ENCODE measurements at places on chromosomes 5 and 9.

- peak; percentile 52 for DNase-seq
These were observed 14.3 kb upstream of the MGAT1 start for GRCh38 chr5:180816608-180817534.

DNA sequence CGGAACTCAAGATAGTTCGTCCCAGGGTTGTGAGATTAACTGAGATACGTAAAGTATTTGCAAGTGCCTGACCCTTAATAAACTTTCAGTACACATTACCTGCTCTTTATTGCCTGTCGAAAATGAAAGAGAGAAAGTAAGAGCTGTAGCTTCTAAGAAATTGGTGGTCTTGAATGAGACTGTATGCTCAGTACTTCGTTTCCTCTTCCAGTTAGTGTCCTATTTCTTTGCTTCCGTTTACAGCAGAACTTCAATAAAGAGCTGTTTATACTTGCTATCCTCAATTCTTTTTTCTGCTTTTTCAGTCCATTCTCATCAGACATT is 534 bp downstream of the SRFBP1 start:
- no peak for DNase-seq

GRCh38 chr5:149387982-149388381 is 8.9 kb upstream of the IL17B start:
- no peak for DNase-seq

GRCh38 chr9:112218908-112219307 is 43.8 kb upstream of the SUSD1 start:
- DNase-seq, result no peak

- DNase-seq, result no peak
These were observed 6.5 kb downstream of the HIGD2A start for GRCh38 chr5:176394881-176395675.

DNA sequence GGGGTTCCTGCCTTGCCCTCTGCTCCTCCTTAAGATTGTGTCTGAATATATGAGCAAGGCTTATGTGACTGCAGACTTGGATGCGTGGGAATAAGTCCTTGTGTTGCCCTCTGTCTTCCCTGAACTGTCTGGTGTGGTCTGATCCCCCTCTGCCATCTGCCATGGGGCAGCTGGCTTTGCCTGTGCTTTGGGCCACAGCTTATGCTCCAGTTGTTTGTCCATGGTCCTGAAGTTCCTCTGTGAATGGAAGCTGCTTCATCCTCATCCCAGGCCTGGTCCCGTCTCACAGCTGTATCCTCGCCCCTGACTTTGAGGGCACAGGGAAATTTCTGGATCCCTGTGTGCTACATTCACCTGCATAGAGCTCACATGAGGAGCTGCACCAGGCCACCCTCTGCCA is 14.7 kb downstream of the IL31RA start:
- no peak for DNase-seq

GRCh38 chr5:74422030-74422429 is 218.5 kb downstream of the ENC1 start:
- no peak for DNase-seq

DNA sequence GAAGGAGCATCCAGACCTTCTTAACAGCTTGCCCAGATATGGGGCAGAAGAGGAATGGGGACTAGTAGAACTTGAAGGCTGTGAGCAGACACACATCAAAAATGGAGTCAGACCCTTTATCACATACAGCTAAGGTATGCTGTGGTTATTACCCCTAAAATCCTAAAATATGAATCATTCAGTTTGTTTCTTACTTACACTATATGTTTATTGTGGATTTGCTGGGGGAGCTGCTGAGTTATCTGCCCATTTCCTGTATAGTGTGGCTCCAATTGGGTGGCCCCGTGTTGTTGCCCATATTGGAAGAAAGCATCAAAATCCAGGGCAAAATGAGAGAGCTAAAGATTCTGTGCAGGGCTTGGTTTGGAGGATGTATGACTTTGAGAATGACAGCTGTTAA is 56.9 kb downstream of the AP3S1 start:
- no peak for DNase-seq

DNA sequence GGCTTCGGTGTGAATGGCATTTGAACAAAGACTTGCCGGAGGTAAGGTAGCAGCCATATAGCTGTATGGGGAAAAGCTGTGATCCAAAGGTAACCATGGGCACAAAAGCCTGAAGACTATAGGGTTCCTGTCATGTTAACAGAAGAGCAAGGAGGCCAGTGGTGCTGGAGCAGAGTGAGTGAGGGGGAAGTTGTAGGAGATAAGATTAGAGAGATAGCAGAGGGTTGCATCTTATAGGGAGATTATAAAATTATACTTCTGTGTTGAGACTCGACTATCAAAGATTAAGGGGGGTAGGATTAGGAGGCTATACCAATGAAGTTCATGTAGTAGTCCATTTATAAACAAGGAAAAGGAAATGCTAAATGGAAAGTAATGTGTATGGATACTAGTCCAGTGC is 3.3 kb downstream of the NCBP1 start:
- no peak for DNase-seq

DNA sequence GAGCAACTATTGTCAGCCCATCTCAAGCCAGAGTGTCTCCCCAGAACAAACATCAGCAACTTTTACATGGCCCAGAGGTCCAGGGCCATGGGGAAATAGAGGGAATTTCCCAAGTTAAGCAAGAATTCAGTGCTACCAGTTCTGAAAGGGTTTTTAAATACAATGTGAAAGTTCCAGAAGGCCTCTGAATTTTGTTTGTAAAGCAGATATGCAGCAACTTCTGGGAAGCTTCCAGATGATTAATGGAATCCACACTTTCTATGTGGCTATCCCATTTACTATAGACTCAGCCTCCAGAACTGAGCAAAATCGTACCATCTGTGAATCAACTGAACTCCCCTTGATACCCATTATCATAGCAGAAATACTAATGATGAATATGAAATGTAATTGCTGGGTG is 93.8 kb downstream of the FEM1C start:
- DNase-seq, result no peak

DNA sequence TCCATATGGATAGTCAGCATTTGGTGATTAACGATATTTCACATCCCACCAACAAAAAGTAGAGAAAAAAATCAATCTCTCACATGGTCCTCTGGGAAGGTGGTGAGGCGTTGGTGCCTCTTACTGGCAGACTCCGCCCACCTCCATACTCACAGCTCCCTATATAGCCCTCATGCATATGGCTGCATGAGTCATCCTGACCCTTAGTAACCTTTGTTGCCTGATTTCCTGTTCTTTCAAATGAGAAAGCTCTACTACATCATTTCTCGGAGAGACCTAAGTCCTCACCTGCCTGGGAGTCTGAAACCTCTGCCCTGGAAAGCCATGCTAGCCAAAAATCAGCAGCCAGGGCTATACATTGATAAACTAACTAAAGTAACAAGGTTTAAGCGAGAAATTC is 33.3 kb upstream of the ABCA1 start:
- no peak for DNase-seq

- DNase-seq, result no peak
These were observed 28.1 kb downstream of the TERT start for GRCh38 chr5:1266791-1267190.

DNA sequence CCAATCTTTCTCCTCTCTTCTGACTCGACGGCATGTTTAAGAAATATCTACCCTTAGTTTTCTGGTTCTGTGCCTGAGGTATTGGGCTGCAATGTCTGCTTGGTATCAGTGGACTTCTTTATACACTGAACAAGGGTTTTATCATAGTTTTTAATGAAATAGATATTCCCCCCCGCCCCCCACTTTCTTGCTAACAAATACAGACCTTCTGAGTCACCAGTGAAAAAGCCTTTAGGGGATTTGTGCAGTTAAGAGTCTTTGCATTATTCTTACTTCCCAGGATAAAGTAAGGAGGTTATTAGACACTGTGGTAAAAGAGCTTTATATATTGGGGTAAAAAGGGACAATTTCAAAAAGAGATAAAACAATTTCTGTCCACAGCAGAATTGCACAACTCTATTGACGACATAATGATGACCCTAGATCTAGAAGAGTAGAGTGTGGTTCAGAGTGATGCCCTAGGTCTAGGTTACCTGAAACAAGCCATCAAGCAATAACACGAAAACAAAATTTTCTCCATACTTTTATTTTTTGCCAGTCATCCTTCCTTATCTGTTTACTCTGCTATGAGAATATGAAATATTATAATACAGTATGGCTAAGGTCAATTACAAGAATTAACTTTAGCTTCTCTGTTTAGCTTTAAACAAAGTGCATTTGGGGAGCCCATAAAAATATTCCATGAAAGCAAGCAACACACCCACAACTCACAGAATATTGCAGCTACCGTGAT is 110.7 kb downstream of the PLK2 start:
- no peak for DNase-seq

DNA sequence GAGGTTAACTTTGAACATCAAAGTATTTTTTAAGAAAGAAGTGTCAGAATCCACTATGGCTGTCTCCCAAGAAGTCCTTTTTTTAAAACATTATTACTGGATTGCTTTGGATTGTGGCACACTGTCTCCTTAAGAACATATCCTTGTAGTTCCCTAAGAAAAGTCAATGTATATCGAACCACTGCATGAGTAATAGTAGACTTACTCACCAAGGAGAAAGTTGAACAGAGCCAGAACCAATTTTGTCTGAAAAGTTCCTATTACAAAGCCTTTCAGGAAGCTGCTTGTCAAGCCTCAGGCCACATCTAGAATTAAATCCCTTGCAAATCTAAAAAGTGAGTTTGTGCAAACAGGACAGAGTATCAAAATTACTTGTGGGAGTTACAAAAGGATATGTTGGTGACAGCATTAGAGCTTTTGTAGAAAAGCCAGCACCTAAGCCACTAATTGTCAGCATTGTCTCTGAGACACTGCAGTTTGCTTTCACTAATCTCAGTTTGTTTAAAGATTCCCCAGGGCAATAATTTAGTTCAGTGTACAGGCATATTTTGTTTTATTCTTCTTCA is 195.4 kb downstream of the MPDZ start:
- no peak for DNase-seq

GRCh38 chr9:36858805-36859375 is 175.2 kb downstream of the PAX5 start:
- no peak for DNase-seq

GRCh38 chr5:179435731-179436315 is 90.6 kb upstream of the ADAMTS2 start:
- no peak for DNase-seq

GRCh38 chr5:129110742-129111141 is 16.2 kb downstream of the ISOC1 start:
- DNase-seq, result no peak

GRCh38 chr9:85108229-85108628 is 438.7 kb downstream of the NTRK2 start:
- no peak for DNase-seq

- no peak for DNase-seq
These were observed 20.9 kb downstream of the MORN5 start for GRCh38 chr9:122180633-122181032.

DNA sequence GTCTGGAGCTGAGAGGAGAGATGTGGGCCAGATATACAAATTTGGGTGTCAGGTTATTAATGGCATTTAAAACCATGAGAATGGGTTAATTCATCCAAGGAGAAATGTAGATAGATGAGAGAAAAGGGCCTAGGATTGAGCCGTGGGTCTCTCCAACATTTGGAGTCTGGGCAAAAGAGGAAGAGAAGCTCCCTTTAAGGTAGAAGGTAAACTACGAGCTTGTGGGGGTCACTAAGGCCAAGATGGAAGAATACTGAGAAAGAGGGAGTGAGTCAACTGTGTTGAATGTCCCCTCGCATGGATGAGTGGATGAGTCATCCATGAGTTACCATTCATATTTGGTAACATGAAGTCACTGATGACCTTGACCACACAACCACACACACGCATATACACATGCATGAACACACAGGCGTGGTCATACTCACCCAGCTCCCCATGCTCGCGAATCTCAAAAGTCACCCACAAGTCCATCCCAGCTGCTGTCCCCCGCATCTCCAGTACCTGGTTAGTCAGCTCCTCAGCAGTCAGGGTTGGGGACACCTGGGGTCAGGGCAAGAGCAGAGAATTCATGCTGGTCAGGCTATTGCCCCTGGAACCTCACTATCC is 6.8 kb upstream of the FCHSD1 start:
- DNase-seq, result no peak

DNA sequence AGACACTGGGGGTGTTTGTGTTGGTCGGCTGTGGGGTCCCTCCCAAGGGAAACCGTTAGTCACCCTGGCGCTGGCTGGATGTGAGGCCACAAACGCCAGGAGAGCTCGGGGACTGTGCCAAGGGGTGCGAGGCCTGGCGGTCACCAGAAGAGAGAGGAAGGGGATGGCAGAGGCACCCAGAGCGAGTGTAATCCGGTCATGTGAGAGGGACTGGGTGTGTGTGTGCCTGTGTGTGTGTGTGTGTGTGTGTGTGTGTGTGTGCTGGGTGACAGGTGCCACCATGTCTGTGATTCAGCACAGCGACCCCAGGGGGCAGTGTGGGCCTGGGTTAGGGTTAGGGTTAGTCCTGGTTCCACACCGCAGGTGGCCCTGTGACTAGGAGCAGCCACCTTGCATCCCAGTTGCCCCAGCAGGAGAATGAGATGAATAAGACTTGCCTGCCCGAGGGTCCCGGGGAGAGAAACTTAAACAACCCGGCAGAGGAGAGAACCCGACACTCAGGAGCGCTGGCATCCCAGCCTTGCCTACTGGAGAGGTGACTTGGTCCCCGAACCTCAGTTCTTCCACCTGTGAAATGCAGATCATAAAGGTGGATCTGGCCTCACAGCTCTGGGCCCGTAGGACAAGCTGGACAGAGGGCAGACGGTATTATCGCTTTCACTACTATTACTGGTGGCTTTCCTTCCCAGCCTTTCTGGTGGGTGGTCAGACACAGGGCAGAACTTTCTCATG is 1.4 kb upstream of the ADAMTSL2 start:
- DNase-seq, result no peak

GRCh38 chr9:1198085-1198484 is 147.9 kb downstream of the DMRT2 start:
- DNase-seq, result no peak

DNA sequence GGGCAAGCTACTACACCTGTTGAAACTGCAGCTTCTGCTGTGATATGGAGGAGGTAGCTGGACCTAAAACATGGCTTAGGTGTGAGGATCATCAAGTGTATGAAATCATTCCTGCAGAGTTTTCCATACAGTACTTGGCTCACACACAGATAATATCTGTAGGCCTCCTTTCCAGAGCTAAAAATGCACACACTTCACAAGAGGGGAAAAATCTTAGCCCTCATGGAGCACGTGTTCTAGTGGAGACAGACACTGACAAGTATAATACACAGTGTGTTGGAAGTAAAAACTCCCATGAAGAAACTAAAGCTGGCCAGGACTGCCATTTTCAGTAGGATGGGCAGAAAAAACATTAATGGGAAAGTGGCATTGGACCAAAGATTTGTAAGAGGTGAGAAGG is 216.7 kb downstream of the CTNND2 start:
- DNase-seq, result no peak

Data from NCI-H187 treated with DMSO at 0.1 percent for 48 hours (cell line).